ENCODE measurements at places on chromosomes 5 and 9.

- DNase-seq: no peak
Observed at GRCh38 chr9:70405808-70406433, 8.5 kb downstream of the KLF9 start.

DNA sequence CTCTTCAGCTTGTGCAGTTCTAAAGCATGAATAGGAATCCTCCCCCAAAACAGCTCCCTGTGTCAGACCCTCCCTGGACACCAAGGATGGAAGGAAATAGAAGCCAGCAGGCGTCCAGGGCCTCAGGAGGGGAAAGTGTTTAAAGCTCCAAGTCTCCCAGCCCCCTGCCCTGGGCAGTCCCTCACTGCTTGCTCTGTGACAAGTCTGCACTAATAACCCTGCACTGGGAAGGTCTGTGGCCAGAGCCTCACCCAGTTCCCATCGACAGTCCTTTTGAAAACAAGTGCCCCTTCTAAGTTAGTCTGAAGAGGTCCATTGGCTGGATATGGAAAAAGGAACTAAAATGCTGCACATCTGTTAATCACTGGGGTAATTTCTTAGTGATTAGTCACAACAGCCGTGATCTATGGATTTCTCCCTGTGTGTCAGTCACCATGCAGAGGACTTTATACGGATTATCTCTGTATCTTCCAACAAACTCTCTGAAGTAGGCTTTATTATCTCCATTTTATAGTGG lies 195.3 kb downstream of the FBXL7 start:
- no peak for DNase-seq

DNA sequence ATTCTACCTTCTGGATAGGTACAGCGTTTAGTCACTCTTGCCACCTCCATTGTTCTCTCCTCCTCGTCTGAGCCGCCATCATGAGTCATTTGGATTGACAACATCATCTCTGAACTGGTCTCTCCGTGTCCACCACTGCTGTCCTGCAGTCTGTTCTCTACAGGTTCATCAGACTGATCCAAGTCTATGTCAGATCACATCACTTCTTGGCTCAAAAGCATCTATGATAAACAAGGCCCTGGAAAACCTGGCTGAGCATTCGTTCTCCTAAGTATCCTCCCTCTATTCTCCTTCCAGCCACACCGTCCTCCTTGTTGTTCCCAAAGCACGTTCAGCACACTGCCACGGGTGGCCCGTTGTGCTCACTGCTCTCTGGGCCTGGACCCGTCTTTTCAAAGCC lies 50.5 kb downstream of the CTNND2 start:
- no peak for DNase-seq

DNA sequence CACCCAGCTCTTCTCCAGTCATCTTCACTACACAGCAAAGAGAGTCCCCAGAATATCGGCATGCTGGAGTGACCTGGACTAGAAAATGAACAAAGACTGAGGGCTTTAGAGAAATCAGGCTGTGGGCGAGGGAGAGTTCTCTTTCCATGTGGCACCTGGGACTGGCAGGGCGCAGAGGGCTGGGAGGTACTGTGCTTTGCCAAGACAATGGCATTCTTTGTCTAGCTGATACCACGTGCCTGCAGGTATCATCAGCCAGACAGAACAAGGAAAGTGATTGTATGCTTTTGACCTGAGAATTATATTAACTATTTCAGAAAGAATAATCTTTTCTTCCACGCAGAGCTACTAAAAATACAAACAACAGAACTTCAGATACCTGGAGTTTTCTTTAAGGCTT lies 30.5 kb downstream of the DDX31 start:
- no peak for DNase-seq

DNA sequence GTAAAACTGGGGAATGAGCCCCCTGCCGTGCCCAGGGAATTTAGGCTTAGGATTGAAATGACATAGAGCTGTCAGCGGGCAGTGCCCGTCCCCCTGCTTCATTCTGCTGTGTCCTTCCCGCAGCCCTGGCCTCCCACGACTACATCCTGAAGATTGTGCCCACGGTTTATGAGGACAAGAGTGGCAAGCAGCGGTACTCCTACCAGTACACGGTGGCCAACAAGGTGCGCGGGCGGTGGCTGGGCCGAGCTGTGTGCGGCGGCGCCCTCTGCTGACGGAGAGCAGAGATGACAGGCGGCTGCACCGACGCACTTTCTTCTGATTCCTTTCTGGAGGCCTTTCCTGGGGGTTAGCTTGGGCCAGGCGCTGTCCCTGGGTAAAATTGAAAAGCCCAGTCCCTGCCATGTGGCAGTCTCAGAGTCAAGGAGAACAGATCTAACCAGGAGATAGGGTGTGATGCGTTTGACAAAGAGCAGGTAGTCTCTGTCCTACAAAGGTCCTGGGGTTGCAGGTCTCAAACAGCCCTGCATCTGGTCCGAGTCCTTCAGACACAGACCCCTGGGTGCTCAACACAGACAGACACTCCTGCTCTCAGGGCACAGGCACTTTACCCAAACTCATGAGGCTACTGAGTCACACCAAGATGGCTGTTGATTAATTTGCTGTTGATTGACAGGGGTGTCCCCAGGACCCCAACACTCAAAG lies 26.8 kb upstream of the RPL26L1 start:
- DNase-seq: no peak
